Hindlimb muscle (tissue), 1 donor: ENCODE measurements at places on chromosomes 3 and 15. TPM values are rescaled to one million over a fixed set of nuclear protein-coding genes. Genes with fewer than 3 reads are reported as not detected.

- DNase-seq = no peak
Measured at GRCh38 chr15:28125673-28126651, 26.8 kb upstream of the OCA2 start.

GRCh38 chr15:65521350-65521749 is 3.9 kb upstream of the DPP8 start:
- no peak for DNase-seq

DNA sequence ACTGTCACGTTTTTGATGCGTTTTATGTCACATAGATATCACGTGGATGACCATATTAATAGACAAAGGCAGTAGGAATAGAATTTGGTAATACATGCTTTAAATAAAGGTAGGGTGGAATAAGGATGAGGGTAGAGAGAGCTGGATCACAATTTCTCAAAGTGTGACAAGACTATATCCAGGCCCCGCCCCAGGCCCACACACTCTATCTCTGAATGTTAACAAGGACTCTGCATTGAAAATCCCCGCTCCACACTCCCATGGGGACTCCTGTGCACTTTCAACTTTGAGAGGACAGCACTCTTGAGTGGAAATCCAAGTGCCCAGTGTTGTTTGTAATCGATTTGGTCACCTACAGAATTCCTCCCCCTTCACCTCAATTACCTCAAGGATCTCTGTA is 31.4 kb downstream of the ETV5 start:
- no peak for DNase-seq

DNA sequence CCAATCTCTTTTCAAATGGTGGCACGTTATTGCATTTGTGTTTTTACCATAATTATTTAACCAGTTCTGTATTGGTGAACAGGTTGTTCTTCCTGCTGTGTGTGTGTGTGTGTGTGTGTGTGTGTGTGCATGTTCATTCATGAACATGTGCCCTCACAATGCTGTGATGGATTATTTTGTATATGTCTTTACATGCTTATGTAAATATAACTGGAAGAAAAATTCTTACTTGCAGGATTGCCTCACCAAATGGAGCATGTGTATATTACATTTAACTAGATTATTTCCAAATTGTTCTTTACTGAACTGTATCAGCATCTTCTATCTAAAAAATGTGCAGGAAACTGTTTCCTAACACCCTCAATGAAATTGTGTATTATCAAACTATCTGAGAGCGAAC is 175.2 kb upstream of the ZPLD1 start:
- DNase-seq = no peak

- no peak for DNase-seq
Measured at GRCh38 chr3:171873580-171873979, 30.4 kb downstream of the TMEM212 start.

ZNF620 gene
- 3.5 TPM for polyA plus RNA-seq

- no peak for DNase-seq
Measured at GRCh38 chr3:61356685-61357084, 105.4 kb upstream of the FHIT start.

DNA sequence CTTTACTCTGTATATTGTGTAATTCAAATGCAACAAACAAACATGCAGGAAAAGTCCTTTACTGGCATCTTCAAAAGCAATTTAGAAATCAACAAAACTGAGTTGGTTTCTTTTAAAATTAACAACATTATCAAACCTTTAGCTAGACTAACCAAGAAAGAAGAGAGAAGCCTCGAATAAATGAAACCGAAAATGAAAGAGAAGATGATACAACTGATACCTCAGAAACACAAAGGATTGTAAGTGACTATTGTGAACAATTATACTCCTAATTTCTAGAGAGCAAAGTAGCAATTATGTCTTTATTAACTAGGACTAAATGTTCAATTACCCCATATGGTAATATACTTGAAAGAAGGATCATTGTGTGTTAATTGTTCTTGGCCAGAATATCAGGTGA is 49.2 kb upstream of the P3H2 start:
- DNase-seq = no peak

- DNase-seq = peak; percentile 91
Measured at GRCh38 chr15:81000624-81001151, at the start of gene TLNRD1. TLNRD1 (plus strand) TSS chr15:81000923; CDS start chr15:81002272, 1,349 bp downstream.

DNA sequence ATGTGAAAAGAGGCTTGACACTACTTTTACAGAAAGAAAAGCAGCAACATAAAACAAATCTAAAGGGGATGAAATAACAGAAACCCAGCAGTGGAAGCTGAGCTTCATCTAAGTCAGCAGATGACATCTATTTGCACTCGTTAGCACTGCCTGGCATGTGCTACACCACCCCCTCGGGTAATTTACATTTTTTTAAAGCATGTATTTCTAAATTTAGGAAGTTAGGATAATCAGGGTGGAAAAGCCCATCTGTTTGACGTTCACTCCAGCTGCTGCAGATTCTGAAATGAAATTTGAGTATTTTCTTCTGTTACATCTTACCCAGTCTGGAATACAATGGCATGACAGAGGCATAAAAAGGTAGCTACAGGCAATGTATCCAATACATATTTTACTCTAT is 20.7 kb downstream of the IGSF11 start:
- no peak for DNase-seq

GAP43 gene
- polyA plus RNA-seq = 0.68 TPM

- DNase-seq = no peak
Measured at GRCh38 chr3:58068122-58068809, 60.0 kb downstream of the FLNB start.

DNA sequence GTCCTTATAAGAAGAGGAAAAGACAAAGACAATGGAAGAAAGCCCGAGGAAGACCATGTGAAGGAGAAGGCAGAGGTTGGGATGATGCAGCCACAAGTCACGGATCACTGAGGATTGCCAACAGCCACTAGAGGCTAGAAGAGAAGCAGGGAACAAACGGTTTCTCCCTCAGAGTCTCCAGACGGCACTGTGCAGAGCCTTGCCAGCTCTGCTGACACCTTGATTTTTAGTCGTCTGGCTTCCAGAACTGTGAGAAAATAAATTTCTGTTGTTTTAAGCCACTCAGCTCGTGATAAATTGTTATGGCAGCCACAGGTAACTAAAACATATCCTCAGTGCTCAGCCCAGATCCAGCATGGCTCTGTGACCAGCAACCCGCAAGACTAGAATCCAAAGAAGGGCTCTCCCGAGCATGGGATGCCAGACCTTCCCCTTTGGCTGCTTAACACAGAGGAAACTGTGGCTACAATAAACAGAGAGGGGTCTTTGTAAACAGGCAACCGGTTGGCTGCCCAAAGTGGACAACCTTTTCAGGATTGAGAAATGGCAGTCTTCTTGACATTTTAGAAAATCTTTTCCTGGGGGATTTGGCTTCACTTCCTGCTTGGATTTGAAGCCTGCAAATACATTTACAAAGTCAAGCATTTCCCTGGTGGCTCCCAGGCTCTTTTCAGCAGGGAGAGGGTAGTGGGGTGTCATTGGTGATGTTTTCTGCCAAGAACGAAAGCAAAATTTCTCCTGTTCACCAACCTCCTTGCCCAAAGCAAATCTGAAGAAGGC is 88.7 kb upstream of the ADPGK start:
- no peak for DNase-seq

FOXB1 gene
- polyA plus RNA-seq = not detected

- DNase-seq = no peak
Measured at GRCh38 chr15:37100966-37101215, 542 bp upstream of the MEIS2 start.

DNA sequence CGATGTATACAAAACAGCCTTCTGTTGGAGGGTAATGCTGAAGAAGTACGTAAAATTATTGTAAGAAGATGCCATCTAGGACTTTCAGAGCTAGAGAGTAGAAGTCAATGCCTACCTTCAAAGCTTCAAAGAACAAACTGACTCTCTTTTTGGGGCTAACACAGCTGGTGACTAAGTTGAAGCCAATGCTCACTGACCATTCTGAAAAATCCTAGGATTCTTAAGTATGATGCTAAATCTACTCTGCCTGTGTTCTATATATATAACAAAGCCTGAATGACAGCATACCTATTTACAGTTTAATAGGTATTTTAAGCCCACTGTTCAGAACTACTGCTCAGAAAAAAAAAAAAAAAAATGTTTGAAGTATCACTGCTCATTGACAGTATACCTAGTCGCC is 18.9 kb downstream of the ADPGK start:
- DNase-seq = no peak

DNA sequence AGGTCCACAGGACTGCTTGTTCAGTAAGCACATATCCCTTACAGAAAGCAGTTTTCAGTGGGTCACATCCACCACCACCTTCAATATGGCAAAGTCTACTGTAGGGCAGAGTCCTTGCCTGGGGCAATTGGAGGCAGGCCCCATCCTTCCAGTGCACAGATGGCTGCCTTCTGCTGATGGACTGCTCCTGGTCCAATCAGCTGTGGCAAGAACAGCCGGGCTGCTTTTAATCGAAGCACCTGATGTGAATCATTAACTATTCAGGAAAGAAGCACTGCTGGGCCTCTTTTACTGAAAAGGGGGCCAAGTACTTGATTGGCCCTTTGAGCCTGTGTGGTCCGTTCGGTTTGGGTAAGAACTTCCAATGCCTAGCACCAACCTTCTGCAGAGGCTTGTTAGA is 24.4 kb downstream of the LARS2 start:
- no peak for DNase-seq

LRRC31 gene
- polyA plus RNA-seq = not detected

IQCF5 gene
- polyA plus RNA-seq = not detected

- DNase-seq = no peak
Measured at GRCh38 chr3:25695731-25696420, 31.2 kb upstream of the TOP2B start.

DNA sequence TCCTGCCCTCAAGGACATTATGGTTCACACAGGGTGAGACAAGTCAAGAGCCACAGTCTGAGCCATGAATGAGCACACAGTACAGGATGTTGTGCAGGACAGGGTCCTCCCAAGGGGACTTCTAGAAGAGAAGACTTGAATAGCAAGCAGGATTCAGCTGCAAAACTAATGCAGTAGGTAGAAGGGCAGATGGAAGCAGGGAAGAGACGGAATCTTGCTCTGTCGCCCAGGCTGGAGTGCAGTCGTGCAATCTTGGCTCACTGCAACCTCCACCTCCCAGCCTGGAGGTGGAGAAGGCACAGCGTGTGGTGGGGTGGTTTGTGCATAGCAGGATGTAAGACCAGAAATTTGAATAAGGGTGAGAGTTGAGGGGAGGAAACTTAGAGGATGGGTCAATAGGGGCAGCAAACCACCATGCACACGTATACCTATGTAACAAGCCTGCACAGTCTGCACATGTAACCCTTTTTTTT is 8.0 kb downstream of the BCL2L10 start:
- DNase-seq = no peak

- no peak for DNase-seq
Measured at GRCh38 chr3:30233913-30234646, 372.3 kb upstream of the TGFBR2 start.

GRCh38 chr3:94291686-94292085 is 228.8 kb downstream of the NSUN3 start:
- DNase-seq = no peak

APOD gene
- polyA plus RNA-seq = 36.5 TPM

DPPA4 gene
- polyA plus RNA-seq = 0.94 TPM

GRCh38 chr15:69096196-69096595 is 64.2 kb upstream of the GLCE start:
- DNase-seq = peak; percentile 82

DNA sequence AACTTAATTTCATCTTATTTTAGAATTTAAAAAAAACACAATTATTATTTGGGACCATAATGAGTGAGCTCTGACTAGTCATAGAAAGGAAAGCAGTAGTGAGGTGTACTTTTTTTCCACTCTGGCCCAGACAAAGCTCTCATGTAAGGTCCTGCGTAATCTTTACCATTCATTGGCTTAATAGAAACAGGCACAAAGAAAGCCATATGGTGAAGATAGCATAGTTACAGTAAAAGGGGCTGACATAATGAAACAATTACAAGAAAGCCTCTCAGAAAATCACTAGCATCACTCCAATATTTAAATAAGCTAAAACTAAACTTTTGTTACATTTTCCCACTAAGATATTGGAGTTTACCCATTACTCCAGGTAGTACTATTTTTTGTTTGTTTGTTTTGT is 384.6 kb upstream of the ALCAM start:
- DNase-seq = no peak

- no peak for DNase-seq
Measured at GRCh38 chr3:82685761-82686160, 924.3 kb upstream of the GBE1 start.

STRA6 gene
- 0.68 TPM for polyA plus RNA-seq

CCR9 gene
- polyA plus RNA-seq = not detected

NOX5 gene
- 0.30 TPM for polyA plus RNA-seq

MAP6D1 gene
- polyA plus RNA-seq = 44.8 TPM

- DNase-seq = no peak
Measured at GRCh38 chr3:25458420-25458814, 30.4 kb downstream of the RARB start.
